Midbrain (tissue), 1 donor: ENCODE measurements at places on chromosomes 7 and 10.

DNA sequence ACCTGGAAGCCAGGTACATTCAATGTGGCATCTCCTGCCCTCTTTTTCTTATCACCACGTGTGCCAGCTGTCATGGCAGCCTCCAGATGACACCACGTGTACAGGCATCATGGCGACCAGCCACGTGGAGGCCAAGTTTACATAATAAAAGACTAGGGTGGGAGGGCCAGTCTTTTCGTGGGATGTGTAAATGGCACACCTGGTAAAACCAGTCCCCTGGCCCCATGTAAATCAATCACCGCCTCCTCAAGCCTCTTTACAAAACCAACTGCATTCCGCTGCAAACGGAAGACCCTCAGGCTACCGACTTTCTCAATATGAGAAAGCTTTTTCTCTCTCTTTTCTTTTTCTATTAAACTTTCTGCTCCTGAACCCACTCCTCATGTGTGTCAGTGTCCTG lies 65.1 kb upstream of the PHF14 start:
- DNase-seq: no peak

DNA sequence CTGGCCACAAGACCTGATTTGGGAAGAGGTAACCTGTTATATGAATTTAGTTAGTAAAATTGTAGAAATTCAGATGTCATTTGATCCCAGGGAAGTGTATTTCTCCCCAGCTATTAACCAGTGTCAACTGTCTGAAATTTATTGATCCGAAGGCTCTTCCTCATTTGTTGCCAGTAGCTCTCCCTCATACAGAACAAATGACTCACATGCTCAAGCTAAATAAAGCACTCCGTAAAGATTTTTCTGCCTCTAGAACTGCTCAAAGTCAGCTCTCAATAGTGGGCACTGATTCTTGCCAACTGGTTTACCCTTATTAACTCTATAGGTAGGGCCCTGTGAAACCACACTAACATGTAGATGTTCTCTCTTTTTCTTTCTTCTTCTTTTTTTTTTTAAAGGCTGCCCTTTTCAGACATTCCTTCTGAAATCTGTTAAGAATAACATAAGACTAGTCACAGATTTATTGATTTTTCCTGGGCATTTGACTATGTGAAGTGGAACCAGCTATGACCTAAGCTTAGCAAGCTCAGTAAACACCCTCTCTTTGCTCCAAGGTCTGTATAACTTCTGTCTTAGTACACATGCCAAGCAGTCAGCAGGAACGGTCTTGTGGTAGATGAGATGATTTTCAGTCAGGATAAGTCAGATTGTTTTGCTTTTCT lies 21.8 kb downstream of the RPA3 start:
- DNase-seq: no peak

DNA sequence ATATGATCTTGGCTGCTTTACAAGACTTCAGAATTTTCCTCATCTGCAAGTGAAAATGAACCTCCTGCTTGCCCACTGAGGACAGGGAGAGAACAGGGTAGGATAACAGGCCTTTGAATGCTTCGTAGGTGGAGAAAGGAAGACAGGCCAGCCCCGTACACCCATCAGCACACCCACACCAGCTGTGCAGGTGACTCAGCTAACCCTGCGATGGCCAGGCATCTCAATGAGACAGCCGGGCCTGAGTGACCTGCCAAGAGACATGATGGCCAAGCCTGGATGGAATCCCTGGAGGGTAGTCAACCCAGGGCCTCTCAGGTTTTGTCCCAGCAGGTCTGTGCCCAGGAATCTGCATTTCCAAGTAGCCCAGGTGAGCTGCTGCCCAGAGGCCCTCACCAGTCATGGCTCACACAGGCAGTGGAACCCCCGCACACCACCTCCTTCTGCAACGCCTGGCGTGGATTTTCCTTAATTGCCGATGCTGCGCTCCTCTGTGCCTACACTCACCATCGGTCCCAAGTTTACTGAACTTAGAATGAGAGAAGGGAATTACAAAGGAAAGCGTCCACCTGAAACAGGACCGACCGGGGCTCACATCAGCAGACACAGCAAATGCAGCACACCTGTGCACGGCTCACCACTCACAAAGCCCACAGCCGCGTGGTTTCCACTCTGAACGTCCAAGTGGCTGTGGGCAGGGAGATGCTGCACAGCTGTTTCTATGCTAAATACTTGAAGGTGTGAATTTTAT lies 163.7 kb downstream of the DIP2C start:
- no peak for DNase-seq

DNA sequence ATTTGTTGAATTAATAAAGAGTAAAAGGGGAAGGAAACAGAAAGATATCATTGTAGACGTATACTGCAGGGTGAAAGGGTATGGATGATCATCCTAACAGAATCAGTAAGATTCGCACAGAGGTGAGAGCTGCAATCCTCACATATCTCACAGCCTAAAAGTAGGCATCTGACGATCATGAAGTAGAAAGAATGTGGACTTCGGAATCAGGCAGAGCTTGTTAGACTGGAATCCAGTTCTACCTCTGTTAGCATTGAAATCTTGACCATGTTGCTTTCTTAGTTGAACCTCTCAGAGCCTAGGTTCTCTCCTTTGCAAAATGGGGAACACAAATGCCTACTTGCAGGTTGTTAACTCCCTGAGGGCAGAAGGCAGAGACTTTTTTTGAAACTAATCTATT lies 320.0 kb upstream of the C7orf33 start:
- DNase-seq: no peak

DNA sequence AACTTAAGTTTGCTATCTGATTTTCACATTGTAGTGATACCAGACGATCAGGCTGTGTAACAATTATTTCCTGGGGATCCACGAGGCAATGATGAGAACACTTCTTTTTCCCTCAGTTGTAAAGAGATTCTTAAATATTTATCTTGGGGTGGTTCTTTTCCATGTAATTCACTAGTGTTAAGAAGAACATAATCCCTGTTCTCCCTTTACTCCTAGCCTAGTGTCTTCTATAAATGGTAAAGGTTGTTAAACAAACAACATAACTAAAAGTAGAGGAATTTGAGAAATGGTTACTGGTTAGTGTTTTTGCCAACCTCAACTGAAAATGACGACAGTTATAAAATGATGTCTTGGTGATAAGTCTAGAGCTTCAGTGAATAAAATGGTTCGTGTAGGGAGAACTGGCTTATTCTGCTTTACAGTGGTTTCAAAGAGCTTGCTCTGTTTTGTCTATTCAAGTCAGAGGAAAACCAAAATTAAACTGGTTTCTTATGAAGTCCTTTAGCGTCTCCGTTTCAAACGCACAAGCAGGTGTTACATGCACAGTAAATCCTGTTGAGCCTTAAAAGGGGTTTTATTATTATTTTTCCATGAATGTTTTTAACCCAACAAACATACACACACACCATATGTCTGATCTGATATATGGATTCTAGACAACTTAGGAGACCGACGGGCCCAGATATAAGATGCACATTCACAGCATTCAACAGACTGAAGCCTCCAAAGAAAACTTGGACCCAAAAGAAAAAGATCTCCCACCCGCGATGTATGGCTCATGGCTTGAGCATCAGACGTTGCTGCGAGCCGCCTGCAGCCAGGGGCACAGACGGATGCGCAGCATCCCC lies 1.1 kb downstream of the TBX20 start:
- DNase-seq: no peak

- DNase-seq: peak; percentile 13
Measured at GRCh38 chr7:69825113-69825972, 227.1 kb downstream of the AUTS2 start.

DNA sequence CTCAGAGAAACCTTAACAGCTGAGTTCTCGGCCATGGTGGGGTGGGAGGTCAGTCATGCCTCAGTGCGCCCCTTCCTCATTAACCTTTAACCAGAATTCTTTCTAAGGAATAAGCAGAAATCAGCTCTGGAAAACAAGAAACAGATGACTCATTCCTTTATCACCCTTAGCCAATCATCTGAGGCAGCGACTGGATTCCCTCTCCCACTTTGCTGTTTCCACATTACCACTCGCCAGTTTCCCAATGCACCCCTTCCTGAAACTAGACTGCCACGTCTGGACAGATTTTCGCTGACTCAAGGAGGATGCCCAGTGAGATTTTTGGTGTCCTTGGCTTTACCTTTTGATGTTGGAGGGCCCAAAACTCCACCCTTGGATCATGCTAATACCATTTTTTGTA lies 223.8 kb downstream of the PLXDC2 start:
- DNase-seq: no peak
